ENCODE measurements at places on chromosomes 13 and 19.

DNA sequence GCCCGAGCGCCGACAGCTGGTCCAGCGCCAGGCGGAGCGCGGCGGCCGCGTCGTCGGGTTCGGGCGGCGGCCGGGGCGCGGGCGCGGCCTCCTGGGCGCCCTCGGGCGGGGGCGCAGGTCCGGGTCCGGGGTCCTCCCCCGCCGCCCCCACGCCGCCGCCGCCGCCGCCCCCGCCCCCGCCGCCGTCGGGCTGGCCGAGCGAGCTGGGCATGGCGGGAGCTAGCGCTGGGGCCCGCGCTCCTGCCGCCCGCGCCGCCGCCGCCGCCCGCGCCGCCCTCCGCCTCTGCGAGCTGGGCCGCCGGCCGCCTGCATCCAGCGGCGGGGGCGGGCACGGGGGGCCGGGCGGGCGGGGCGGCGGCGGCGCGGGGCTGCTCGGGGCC lies 287 bp downstream of the MEX3D start:
- no peak for DNase-seq

DNA sequence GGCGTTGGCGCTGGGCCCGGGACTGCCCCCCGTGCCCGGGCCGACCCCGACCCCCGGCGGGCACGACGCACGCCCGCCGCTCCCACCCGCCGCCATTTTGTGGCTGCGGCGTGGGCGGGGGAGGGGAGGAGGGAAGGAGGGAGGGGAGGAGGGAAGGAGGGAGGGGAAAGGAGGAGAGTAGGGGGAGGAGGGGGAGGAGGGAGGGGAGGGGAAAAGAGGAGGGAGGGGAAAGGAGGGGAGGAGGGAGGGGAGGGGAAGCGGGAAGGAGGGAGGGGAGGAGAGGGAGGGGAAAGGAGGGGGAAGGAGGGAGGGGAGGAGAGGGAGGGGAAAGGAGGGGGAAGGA lies at the start of gene BTBD2:
BTBD2 (minus strand) TSS at position 107 of the 343 bp plus-strand sequence; CDS start at position 96, 11 bp downstream.
- DNase-seq: no peak

- no peak for DNase-seq
Measured at GRCh38 chr13:62038214-62038613, 622.6 kb upstream of the PCDH20 start.

- DNase-seq: no peak
Measured at GRCh38 chr13:40105231-40105630, 449.8 kb downstream of the COG6 start.

GRCh38 chr13:29566206-29566605 lies 29.3 kb downstream of the SLC7A1 start:
- no peak for DNase-seq

DNA sequence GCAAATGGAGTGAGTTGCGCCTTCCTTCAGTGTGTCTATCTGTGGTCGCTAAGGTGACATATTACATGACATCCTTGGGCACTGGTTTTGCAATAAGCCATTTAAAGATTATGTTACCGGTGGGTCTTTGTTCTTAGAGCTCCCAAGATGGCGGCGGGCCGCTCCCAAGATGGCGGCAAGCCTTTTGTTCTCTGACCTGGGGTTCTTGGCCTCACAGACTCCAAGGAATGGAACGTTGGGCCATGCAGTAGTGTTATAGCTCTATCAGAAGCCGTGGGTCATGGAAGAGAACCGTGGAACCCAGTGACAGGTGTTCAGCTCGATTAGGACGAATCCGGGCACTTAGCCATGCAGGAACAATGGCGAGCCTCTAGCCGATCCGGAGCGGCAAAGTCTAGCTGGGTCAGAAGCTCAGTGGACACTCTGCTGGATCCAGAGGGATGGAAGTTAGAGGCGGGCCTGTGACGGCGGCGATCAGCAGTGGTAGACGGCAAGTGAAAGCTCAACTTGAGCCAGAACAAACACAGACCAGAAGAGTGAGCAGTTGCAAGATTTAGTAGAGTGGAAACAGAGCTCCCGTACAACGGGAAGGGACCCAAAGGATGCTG lies 188.6 kb downstream of the TEX29 start:
- no peak for DNase-seq

DNA sequence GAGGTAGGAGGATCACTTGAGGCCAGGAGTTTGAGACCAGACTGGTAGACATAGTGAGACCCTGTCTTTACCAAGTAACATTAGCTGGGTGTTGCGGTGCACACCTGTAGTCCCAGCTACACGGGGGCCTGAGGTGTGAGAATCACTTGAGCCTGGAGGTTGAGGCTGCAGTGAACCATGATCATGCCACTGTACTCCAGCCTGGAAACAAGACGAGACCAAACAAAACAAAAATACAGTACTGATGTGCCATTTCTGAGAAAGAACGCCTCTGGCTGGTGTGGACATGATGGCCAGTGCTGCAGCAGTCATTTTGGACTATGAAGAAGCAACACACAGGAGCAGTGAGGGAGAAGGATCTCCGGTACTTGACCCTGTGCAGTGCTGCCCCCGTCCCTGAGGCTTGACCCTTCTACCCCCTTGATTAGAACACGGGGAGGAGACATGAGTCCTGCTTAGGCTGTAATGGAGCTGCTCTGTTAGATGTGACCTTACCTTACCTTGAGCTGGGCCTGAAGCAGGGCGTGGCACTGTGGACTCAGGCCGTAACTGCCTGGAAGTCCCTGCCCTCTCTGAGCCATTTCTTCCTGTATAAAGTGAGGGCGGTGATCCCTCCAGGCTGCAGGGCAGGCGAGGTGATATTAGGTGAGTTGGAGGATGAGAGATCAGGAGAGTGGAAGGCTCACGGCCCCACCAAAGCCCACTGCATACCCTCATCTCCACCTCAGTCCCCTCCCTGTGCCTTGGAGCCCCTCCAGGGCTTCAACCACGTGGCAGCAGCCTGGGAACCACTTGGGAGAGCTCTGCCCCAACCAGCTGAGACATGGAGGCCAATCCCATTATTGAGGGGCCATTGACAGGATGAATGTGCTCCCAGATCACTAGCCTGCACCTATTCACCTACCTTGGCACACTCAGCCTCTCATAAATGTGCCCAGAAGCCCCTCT lies 5.9 kb downstream of the RPL18A start:
- DNase-seq: no peak

GRCh38 chr13:51844862-51845573 lies at the start of gene TMEM272:
Gene TMEM272, minus strand, starts transcription at chr13:51845177. Its CDS starts 6,647 bp downstream, at chr13:51838530.
- DNase-seq: no peak

GRCh38 chr13:40895227-40896184 lies 106.1 kb downstream of the SLC25A15 start:
- no peak for DNase-seq

GRCh38 chr19:38640368-38640767 lies 7.1 kb upstream of the ACTN4 start:
- no peak for DNase-seq

- no peak for DNase-seq
Measured at GRCh38 chr13:31920727-31921100, 110.9 kb upstream of the FRY start.

DNA sequence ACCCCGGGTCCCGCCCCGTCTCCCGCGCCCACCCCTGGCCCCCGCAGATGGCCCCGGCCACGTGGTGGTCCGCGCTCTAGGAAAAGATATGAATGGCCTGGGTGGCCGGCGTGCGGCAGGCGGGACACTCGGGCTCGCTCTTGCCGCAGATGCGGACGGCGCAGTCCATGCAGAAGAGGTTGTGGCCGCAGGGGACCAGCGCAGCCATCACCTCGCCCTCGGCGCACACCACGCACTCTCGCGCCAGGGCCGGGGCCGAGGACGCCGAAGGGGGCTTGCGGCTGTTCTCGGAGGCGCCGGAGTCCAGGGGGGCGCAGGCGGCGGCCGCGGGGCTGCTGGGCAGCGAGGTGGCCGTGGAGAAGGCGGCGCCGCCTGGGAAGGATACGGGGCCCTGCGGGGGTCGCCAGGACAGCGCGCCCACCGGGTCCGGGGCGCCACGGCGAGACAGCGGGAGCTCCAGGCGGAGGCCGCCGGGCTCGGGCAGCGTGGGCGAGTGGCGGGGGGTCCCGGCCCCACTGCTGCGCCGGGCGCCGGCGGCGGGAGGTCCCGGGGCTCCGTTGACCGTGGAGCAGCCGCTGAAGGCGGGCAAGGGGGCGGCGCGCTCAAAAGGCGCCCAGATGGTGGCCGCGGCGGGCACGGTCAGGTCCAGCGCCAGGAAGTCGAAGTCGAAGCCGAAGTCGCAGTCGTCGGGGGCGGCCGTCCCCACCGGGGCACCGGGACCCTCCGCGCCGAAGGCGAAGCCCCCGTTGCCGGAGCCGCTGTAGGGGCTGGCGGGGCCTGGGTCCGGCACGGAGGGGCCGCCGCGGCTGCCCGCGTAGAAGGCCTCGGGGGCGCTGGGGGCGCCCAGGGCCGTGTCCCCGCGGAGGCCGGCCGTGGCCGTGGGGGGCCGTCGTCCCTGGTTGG lies 12.4 kb downstream of the MEX3D start:
- DNase-seq: no peak

GRCh38 chr13:103004661-103005345 lies 61.4 kb downstream of the SLC10A2 start:
- DNase-seq: no peak

DNA sequence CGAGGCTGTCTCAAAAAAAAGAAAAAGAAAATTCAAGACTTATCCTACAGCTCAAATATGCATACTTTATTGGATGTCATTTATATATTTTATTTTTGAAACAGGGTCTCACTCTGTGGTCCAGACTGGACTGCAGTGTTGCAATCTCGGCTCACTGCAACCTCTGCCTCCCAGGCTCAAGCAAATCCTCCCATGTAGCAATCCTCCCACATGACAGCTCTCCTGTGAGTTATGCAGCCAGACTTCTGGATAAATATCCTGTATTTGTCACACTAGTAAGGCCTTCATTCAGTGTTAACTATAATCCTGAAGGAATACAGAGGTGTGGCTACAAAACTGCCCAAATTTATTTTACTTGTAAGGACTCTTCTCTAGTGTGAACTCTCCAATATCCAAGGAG lies 7.2 kb downstream of the ZNF552 start:
- no peak for DNase-seq

DNA sequence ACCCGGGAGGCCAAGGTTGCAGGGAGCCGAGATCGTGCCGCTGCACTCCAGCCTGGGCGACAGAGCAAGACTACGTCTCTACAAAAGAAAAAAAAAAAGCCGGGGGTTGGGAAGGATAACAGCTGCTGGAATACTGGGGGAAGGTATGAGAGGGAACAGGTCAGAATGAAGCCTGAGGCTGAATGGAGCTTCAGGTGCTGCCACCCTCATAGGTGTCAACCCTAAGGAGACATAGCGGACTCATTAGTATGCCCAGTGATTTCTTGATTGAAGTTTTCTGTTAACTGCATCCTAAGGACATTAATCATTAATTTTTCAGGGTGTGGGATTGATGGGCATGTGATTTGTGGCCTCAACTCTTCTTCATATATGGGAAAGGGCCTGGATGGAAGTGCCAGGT lies 6.0 kb downstream of the SMARCA4 start:
- DNase-seq: no peak

DNA sequence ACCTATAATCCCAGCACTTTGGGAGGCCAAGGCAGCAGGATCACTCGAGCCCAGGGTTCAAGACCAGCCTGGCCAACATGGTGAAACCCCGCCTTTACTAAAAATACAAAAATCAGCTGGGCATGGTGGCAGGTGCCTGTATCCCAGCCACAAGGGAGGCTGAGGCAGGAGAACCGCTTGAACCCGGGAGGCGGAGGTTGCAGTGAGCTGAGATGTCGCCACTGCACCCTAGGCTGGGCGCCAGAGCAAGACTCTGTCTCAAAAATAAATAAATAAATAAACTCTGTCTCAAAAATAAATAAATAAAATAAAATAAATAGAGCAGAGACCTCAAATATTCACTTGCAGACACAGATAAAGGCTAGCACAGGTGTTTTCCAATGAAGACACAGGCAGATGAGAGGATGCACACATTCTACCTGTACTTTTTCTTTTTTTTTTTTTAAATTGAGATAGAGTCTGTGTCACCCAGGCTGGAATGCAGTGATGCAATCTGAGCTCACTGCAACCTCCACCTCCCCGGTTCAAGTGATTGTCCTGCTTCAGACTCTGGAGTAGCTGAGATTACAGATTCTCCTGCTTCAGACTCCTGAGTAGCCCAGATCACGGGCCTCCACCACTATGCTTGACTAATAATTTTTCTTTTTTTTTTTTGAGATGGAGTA lies 2.7 kb upstream of the RPS16 start:
- DNase-seq: no peak

GRCh38 chr13:39712626-39713025 lies 57.2 kb downstream of the COG6 start:
- DNase-seq: no peak

- no peak for DNase-seq
Measured at GRCh38 chr19:31351056-31351854, 2.0 kb upstream of the TSHZ3 start.

DNA sequence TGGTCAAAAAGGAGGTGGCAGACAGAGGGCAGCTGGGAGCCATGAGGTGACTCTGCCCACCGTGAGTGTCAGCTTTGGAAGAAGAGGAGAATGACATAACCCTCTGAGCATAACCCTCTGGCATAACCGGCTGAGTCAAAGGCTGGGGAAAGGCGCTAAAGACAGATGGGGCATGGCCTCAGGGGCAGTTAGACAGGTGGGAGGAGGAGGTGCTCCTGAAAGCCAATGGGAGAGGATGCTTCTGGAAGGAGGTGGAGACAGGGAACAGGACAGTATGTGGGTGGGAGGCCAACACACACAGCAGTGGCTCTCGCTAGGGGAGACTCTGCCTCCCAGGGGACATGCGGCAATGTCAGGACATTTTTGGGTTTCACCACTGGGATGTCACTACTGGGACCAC lies 17.1 kb downstream of the ELAVL1 start:
- DNase-seq: no peak

DNA sequence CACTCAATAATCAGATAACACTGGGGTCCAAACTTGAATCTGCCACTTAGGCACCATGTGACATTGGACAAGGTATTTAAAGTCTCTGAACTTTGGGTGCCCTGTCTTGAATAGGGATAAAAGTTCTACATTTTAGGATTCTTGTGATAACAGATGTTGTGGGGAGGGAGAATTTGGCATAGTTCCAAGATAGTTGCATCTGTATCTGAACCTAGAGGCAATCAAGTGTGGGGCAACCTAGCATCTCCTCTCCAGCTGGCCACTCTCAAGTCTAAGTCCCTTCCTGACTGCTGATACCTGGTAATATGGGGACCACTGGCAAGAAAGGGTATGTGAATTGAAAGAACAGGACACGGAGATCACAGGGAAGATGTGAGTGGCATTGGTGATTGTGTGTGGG lies 256.1 kb downstream of the FOXO1 start:
- no peak for DNase-seq

GRCh38 chr13:106491928-106492587 lies 43.4 kb downstream of the EFNB2 start:
- no peak for DNase-seq

DNA sequence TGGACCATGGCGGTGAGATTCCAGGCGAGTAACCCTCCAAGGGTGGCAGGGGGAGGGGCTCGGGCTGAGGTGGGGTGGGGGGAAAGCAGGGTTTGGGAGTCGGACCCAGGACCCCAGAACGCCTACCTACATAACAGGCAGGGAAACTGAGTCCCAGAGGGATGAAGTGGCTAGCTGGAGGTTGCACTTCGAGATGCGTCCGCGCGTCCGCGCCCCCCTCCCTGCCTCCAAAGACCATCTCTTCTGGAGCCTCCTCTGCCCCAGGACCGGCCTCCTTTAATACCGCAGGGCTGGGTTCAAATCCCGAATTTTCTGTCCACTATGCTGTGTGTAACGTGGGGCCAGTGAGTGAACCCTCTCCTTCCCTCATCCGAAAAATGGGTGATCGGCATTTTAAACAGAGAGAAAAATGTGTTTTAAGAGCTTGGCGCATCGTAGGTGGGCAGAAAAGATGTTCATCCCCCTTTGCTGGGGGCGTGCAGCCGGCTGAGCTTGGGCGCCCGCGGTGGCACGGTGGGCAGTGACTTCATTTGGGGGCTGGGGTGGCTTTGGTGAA lies 13.8 kb downstream of the TJP3 start:
- DNase-seq: no peak

- no peak for DNase-seq
Measured at GRCh38 chr19:21314676-21315075, 14.5 kb downstream of the ZNF708 start.

All from thymus (tissue), 14 donors.